T follicular helper cell (primary cell): ENCODE measurements at places on chromosomes 11 and 22.

DNA sequence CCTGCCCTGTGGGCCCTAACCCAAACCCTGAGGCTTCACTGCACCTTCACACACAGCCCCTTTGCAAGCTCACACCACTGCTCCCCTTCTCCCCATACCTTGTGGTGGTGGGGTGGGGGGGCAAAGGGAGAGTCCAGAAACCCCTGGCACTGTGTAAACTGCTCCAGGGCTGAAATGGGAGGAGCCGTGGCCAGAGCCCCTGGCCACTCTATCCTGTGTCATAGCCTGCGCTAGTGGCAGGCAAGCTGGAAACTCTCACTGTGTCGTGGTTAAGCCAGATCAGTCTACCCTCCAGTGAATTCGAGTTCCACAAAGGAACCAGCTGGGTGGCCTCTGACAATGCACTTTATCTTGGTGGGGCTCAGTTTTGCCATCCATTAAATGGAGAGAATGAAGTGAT lies 8.4 kb upstream of the SYT13 start:
- no peak for DNase-seq

GRCh38 chr11:21921151-21921550 lies 271.7 kb upstream of the ANO5 start:
- DNase-seq, result no peak

- DNase-seq, result no peak
These were observed 429 bp downstream of the PGGHG start for GRCh38 chr11:289398-289711.

DNA sequence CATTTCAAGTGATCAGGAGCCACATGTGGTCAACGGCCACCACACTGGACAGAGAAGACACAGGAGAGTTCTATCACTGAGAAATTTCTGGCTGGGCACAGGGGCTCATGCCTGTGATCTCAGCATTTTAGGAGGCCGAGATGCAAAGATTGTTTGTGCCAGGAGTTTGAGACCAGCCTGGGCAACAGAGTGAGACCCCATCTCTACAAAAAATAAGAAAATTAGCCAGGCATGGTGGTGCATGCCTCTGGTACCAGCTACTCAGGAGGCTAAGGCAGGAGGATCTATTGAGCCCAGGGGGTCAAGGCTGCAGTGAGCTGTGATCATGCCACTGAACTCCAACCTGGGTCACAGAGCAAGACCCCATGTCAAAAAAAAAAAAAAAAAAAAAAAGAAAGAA lies 26.3 kb downstream of the KCNJ4 start:
- no peak for DNase-seq

DNA sequence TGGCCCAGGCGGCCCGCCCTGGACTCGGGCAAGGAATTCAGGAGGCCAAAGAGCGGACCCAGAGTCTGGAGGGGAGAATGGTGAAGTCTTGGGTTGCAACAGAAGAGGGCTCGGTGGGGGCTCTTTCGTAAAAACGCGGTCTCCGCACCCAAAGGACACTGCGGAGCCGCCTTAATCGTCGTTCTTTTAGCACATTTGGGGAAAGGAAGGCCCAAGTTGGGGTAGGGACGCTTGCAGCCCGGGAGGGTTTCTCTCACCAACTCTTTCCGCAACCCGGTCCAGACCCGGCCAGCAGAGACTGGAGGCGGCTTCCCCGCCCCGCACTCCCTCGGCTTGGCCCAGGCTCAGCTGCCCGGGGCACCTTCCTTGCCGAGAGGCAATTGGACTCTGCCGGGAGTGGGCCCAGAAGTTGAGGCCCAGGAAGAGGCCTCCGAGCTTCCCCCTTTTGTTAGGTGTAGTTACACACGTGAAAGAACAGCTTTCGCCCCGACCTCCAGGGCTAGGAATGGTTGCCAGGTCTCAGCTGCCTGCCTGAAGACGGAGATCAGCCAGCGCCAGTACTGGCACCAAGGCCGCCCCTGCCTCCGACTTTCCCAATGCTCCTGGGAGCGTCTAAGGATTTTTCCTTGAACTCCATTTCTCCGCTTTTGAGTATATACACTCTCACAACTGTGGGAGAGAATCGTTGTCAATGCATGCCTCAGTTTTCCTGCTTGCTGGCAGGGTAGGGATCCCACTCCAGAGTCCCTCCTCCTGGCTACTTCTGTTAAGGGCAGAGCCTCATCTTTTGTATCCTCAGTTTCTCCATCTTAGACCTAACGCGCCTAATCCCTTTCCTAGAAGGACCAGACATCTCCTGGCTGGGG lies 3.7 kb downstream of the ALX4 start:
- DNase-seq, result no peak

DNA sequence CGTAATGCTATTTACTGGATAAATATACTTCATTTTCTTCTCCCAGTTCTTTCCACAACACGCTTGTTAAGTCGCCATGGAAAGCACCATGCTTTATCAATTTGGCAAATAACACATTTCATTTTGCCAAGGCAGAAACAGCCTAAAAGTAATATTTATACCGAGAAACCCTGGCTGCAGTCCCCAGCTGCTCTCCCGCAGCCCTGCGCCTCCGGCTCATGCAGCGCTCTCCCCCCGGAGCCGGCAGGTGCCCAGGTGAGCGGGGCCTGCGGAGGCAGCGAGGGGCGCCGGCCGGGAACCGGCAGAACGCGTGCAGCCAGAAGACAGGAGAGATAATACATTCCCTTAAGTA lies 681 bp upstream of the ARHGEF12 start:
- DNase-seq, result peak; percentile 1
